ENCODE measurements at places on chromosomes 11 and 22. TPM values are rescaled to one million over a fixed set of nuclear protein-coding genes. Genes with fewer than 3 reads are reported as not detected.
A peak's percentile ranks its signal among the peaks of the same experiment; 100 is the strongest.

- DNase-seq, result no peak
Observed at GRCh38 chr11:14318581-14318981, 40.4 kb downstream of the RRAS2 start.

DNA sequence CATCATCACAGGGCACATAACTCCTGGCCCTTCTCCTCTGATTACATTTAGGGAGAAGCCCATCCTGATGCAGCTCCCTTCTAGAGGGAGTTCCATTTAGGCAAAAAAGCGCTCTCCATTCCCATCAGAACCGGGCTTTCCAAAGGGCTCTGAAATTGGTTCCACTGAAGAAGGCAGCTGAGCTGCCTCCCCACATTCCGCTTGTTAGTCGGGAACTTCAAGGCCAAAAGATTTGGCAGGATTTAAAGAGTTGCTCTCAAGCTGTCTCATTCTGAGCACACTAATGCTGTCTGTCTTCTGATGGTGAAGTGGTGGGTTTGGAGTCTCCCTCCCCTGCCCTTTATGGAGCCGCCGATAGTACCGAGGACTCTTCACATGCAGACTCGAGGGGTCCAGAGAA, 26.6 kb upstream of the CABP7 start:
- DNase-seq, result no peak

DNA sequence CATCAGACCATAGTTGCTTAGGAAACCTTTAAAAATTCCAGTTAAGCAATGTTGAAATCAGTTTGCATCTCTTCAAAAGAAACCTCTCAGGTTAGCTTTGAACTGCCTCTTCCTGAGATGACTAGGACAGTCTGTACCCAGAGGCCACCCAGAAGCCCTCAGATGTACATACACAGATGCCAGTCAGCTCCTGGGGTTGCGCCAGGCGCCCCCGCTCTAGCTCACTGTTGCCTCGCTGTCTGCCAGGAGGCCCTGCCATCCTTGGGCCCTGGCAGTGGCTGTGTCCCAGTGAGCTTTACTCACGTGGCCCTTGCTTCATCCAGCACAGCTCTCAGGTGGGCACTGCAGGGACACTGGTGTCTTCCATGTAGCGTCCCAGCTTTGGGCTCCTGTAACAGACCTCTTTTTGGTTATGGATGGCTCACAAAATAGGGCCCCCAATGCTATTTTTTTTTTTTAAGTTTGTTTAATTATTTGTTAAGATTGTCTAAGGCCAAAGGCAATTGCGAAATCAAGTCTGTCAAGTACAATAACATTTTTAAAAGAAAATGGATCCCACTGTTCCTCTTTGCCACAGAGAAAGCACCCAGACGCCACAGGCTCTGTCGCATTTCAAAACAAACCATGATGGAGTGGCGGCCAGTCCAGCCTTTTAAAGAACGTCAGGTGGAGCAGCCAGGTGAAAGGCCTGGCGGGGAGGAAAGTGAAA, 73.4 kb downstream of the NCAPD3 start:
- DNase-seq, result no peak

DNA sequence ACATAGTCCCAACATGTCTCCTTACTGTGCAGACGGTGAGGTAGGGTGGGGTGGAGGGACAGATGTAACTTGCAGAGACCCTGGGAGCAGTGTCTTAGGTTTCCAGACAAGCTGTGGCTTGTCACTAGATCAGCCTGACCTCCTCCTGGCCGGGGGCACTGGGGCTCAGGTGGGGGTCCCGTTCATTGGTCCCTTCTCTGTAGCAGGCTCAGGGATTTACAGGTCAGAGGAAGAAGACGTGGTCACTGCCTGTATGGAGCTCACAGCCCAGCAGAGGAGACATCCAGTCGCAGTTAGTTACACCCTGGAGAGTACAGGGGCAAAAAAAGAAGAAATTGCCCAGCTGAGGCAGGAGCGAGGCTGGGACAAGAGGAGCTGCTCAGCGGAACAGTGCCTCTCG, 22.0 kb upstream of the TUB start:
- no peak for DNase-seq

GRCh38 chr11:117185736-117186430, 7.3 kb downstream of the SIDT2 start:
- DNase-seq, result no peak

DNA sequence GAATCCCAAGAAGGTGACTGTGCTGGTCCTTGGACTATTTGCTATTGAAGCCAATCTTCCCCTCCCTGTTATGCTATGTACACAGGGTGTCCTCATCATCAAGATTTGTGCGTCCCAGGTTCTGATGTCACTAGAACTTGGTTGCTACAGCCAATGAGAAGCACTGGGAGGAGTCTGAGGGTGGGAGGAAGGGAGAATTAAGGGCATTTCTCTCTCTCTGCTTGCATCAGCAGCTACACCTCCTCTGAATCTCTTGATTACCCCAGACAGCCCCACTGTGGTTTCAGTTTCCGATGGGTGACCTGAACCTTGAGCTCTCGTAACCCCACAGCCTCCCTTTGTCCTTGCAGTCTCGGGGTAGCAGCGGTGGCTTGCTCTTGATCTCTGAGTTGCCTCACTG, 212.4 kb upstream of the SESN3 start:
- DNase-seq, result no peak

DNA sequence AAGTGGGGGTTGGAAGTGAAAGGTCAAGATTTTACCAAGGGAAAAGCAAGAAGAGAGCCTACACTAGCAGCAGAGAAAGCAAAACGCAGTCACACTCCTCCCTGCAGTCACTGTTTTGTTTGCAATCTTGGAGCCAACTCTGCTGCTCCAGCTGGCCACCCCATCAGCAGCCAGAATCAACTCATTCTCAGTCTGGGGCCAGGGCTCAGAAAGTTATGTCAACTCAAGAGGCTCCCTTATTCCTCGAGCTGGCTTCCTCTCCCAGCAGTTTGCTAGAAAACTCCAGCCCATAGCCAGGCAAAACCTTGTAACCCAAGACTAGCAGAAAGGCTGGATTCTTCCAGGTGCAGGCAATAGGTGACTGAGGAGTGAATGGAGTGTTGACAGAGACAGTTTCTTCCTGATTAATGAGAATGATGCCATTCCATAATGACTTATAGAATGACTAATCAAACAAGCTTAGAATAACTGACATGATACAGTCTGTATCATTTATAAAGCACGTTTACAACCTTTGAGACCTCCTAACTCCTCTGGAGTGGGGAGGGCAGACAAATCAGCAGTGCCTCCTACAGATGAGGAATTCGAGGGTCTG, 53.4 kb downstream of the P4HA3 start:
- no peak for DNase-seq

LRRC56 gene
- 0.46 TPM for total RNA-seq

- DNase-seq, result no peak
Observed at GRCh38 chr11:59243633-59244032, 30.9 kb upstream of the MPEG1 start.

LRRC74B gene
- not detected for total RNA-seq

DNA sequence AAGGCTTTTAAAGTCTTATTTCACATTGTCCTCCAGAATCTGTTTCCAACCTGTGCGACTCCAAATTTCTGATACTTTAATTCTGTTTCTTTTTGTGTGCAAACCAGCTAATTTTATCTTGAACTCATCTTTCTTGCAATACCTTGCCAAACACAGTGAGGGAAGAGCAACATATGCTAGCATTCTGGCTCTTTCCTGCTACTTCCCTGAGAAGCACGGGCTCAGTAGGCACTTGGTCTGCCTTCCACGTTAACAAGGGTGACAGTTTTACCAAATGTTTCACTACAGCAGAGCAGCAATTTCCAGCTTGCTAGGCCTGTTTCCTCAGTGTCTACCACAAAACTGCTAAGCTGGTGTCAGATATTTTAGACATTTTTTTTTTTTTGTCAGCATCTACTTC, 405.8 kb downstream of the NTM start:
- DNase-seq, result no peak

DNA sequence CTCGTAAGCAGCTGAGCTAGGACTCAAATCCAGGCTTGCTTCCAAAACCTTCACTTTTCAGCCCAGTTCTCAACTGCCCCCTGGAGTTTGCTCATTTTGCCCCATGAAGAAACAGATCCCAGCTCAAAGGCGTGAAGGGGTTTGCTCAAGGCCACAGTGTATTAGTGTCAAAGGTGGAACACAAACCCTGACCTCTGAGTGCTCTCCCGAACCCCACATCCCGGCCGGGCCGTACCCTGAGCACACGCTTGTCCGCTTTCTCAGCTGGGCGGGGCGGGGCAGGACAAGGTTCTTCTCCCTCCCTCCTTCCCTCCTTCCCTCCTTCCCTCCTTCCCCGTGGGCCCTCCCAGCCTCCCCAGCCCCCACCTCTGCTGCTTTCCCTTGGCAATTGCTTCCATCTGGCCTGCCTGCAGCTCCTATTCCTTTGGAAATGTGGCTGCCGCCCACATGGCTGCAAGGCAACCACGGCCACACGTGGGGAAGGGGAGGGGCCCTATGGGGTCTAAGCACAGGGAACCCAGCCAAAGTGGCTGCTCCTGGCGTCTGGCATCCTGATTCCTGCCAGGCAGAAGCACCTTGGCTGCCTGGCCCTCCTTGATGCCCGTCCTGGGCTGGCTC, 4.1 kb downstream of the ST3GAL4 start:
- DNase-seq, result no peak

DNA sequence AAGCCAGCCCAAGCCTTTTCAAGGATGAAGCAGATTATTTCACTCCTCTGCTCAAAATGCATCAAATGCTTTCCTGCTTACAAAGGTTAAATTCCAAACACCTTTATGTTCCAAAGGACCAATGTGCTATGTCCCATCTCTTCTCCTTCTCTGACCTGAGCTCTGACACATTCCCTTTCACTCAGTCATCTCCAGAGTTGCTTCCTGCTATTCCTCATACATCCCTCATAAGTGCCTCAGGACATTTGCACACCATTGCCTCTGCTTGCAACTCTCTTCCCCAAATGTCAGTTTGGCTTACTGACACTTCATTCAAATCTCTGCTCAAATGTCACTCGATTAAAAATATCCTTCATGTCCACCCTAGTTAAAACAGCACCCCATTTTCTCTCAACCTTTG, 53.3 kb upstream of the BMAL1 start:
- no peak for DNase-seq

MYEOV gene
- 2.2 TPM for total RNA-seq

GRCh38 chr22:49534386-49534785, 293.3 kb downstream of the BRD1 start:
- DNase-seq, result no peak

- no peak for DNase-seq
Observed at GRCh38 chr11:47282462-47282861, 12.5 kb downstream of the MADD start.

GRCh38 chr11:75576499-75576918, 14.5 kb downstream of the SERPINH1 start:
- no peak for DNase-seq

PTPRCAP gene
- total RNA-seq, result 0.40 TPM

DNA sequence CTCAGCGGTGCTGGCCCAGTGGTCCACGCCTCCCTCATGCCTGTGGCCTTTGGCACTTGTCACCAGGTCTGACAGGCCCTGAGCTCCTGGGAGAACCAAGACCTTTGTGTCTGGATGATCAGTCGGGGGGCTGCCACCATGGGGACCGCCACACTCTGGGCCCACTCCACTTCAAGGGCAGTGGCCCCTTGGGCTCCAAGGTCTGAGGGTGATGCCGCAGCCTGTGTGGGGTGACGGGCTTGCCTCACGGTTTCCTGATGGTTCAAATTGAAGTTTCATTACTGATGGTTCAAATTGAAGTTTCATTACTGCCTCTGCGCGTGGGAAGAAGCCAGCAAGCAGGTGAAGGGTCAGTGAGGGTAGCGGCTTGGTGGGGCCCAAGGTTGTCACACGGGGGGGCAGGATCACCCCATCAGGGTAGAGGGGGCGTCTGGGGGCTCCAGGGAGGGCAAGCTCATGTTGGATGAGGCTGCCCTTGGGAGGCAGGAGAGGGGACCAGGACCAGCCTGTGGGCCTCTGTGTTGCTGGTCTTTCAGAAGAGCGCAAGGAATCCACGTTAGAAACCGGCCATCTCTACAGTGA, 27.5 kb downstream of the TRMU start:
- DNase-seq, result no peak

DNA sequence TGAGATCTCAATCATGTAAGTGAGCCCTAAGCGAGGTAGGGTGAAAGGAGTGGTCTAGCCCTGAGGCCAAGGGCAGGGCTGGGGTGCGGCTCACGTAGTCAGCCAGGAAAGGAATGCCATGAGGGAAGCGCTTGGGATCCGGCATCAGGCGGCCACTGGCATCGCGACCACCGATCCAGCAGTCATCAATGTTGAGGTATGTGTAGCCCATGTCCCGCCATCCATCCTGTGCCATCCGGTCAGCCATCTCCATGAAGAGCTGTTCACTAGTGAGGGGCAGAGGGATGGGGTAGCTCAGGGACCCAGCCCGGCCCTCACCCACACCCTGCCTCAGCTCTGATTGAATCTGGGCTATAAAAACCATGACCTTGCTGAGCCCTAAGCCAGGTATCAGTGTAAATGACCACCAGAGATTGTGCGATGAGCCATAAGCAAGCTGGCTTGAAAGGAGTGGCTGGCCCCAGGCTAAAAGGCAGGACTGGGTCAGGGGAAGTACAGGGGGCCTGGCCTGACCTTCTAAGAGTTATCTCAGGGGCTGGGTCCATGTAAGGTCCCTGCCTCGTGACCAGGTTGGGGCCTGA, 2.9 kb downstream of the NAGA start:
- DNase-seq, result no peak

- DNase-seq, result no peak
Observed at GRCh38 chr11:99911116-99911515, 776.0 kb upstream of the ARHGAP42 start.

SLCO2B1 gene
- total RNA-seq, result 0.13 TPM

GRCh38 chr11:62881579-62882430, 1.1 kb downstream of the SLC3A2 start:
- peak; percentile 90 for DNase-seq

SYT13 gene
- not detected for total RNA-seq

- DNase-seq, result no peak
Observed at GRCh38 chr22:49826603-49827270, 936 bp downstream of the BRD1 start.

RIBC2 gene
- 0.86 TPM for total RNA-seq

DNA sequence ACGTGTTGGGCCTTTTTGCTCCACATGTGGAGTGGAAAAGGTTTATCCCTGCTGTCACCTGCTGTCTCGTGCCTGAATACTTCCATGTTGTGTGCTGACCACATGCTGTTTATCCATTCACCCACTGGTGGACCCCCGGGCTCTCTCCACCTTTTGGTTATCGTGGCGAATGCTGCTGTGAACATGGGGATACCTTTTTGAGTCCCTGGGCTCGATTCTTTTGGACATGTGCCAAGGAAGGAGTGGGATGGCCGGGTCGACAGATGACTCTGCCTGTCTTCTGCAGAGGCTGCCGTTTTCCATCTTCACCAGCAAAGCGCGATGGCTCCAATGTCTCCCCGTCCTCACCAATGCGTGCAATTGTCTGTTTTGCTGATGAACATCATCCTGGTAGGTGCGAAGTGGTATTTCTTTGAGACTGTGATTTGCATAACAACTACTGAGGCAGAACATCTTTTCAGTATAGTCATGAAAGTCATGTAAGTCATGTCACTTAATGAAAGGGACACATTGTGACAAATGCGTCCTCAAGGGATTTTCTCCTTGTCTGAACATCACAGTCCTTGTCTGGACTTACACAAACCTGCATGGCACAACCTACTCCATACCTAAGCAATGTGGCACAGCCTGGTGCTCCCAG, 758.7 kb downstream of the BRD1 start:
- DNase-seq, result no peak

- DNase-seq, result no peak
Observed at GRCh38 chr22:27882507-27883290, 36.4 kb downstream of the PITPNB start.

GRCh38 chr11:70405679-70406395, 7.5 kb downstream of the CTTN start:
- DNase-seq, result no peak

GRCh38 chr11:34480314-34480713, 33.3 kb downstream of the ELF5 start:
- DNase-seq, result no peak

GRCh38 chr11:92697461-92698312, 271.8 kb upstream of the MTNR1B start:
- no peak for DNase-seq
